ENCODE measurements at places on chromosomes 1 and 21.

GRCh38 chr21:37811711-37812110 is 104.5 kb downstream of the KCNJ6 start:
- DNase-seq = no peak

DNA sequence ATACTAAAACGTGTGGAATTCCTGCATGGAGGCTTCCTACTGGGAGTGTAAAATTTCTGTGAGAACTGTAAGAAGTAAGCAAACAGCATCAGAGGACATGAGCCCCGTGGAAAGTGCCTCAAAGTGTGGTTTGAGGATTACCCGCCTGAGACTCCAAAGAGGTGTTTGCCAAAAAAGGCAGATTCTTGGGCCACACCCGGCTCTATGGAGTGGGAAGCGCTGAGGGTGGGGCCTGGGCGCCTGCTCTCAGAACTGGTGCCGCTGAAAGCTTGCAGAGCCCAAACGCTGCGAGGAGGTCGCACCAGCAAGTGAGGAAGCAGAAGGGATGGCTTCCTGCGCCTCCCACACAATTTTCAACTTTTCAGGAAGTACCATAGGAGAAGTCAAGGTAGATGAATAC is 43.0 kb upstream of the PSEN2 start:
- DNase-seq = peak; percentile 18

GRCh38 chr1:2099886-2100779 is 49.9 kb downstream of the PRKCZ start:
- no peak for DNase-seq

GRCh38 chr1:16013220-16013907 is 4.5 kb downstream of the HSPB7 start:
- peak; percentile 52 for DNase-seq

DNA sequence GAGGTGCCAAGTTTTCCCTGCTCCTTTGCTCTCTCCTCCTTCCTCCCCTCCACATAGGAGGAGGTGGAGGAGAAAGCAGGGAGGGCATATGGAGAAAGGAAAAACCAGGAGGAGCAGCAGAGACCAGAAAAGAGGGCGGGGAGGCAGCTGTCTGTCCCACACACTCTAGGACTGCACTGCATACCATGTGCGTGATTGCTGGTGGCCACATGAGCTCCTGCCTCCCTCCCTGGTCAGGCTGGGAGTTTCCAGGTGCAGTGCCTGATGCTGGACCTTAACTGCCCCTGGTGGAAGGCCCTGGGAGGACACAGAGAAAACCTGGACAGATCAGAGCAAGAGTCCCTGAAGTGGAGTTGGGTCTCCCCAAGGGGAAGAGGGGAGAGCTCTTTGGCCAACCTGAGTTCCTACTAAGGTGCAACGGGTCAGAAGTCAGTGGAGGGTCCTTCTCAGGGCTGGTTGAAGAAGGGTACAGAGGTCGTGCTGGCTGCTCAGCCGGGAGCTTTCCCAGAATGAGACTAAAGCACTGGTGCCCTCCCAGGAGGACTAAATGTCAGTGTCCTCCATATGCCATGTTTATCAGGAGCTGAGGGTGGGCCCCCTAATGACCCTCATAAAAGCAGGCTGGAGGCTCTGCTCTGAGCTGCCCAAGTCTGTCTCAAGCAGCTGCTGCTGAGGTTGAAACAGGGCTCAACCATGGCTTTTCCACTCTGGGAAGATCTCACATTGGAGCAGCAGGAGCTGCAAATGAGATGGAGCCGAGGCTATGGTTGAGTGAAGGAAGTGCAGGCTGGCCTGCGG is 3.5 kb upstream of the LGR6 start:
- no peak for DNase-seq

GRCh38 chr1:112083487-112083886 is 94.0 kb upstream of the KCND3 start:
- no peak for DNase-seq

DNA sequence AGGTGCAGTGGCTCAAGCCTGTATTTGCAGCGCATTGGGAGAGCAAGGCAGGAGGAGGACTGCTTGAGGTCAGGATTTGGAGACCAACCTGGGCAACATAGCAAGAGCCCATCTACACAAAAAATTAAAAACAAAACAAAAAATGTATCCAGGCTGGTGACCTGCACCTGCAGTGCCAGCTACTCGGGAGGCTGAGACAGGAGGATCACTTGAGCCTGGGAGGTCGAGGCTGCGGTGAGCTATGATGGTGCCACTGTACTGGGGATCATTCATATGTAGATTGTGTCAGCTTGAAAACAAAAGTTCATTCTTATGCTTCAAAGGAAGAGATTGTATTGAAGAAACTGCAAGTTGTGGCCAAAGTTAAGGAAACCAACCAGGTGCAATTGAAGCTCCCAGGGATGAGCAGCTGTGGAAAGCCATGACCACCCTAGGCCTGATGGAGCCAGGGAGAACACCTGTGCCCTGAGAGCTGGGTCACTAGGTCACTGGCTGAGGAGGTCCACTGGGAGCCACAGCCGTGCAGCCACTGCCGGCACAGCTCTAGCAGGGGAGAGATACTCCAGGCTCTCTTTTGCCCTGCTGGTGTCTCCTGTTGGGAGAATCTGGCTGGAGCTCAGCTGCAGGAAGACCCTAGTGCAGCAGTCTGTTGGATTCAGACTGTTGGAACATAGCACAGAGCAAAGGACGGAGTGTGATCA is 13.3 kb upstream of the BRWD1 start:
- DNase-seq = no peak

- DNase-seq = no peak
Measured at GRCh38 chr1:53532912-53533311, 73.7 kb downstream of the DMRTB1 start.

- no peak for DNase-seq
Measured at GRCh38 chr1:44086692-44087474, 31.7 kb upstream of the KLF17 start.

- no peak for DNase-seq
Measured at GRCh38 chr21:41660748-41661147, 106.1 kb downstream of the RIPK4 start.

- no peak for DNase-seq
Measured at GRCh38 chr1:151918819-151919610, 9.7 kb upstream of the THEM4 start.

GRCh38 chr1:243421784-243422183 is 165.9 kb downstream of the SDCCAG8 start:
- DNase-seq = peak; percentile 49

DNA sequence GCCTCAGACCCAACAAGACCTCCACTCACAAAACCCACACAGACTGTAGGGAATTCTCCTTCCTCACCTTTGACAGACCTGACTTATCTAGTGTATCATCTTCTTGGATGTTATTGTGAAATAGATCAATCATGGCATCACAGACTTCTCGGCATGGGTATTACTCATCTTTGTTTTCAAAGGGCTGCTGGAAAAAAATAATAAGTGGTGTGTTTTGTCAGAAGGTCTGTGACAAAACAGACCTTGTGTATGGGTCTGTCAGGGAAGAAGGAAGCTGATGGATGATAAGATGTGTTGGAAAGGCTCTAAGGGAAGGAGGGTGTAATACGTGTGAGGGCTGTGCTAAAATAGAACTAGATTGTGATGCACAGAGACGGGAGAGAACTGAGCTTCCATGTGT is 13.9 kb upstream of the S100A7 start:
- DNase-seq = no peak

- DNase-seq = no peak
Measured at GRCh38 chr21:34590520-34590919, 24.4 kb downstream of the RCAN1 start.

GRCh38 chr1:97875996-97876395 is 44.8 kb downstream of the DPYD start:
- no peak for DNase-seq

DNA sequence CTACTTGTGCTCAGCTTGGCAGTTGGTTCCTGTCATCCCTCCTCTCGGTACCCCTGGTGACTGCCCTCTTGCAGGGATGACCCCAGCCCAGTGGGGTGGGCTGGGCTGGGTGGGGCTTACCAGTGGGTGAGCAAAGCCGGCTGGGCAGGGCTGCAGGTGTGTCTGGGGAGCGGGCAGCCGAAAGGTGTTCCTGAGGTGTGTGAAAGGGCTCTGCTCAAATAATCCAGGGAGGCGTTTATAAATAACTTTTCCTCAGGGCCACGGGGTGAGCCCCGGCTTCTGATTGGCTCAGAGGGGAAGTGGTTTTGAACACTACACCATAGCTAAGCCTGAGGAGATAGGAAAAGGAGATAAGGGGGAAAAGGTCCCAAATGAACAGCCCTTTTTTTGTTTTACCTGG is at the start of gene SLC26A9:
Gene SLC26A9 (minus strand): TSS at position 212 of the 400 bp plus-strand sequence. CDS start 7,636 bp downstream, outside the sequence.
- DNase-seq = no peak

DNA sequence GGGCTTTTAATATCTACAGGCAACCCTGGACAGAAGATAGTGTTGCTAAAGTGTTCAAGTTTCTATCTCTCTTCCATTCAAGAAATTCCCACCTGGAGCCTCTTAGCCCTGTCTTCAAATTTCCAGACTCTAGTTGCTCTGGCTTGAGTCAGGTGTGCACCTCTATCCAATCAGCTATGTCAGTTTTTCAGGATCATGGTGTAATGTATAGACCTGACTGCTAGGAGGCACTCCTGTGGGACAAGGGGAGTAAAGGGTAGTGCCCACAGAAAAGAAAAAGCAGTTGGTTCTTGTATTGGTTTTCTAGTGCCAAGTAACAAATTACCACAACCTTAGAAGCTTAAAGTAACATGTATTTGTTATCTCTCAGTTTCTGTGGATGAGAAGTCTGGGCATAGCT is 6.2 kb upstream of the ZRANB2 start:
- no peak for DNase-seq

GRCh38 chr1:165116732-165117131 is 239.8 kb downstream of the LMX1A start:
- DNase-seq = no peak

- no peak for DNase-seq
Measured at GRCh38 chr21:44881198-44881872, 7.8 kb upstream of the PTTG1IP start.

DNA sequence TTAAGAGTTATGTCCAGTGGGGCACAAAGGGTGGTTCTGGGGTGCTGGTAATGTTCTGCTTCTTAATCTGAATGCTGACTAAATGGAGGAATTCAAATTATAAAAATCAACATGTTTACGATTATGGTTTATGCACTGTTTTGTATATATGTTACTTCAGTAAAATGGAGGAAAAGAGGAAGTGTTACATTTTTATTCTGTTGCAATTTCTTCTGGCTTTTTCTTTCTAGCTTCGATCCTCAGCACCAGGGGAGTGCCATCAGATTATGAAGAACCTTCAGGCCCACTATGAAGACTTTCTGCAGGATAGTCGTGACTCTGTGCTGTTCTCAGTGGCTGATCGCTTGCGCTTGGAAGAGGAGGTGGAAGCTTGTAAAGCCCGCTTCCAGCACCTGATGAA is 105.5 kb downstream of the MACF1 start:
- no peak for DNase-seq

DNA sequence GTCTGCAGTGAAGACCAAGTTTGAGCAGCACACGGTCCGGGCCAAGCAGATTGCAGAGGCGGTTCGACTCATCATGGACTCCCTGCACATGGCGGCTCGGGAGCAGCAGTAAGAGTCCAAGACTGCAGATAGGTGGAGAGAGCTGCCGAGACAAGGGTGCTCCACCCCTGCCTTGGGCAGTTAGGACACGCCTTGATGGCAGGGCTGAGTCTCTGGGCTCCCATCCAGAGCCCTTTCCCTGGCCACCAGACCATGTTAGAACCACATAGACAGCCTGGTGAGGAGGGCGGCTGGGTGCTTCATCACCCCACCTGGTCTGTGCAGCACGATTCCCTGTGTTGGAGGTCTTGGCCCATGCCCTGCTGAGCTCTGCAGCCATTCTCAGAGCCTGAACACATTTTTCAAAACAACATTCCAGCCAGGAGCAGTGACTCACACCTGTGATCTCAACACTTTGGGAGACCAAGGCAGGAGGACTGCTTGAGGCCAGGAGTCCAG is 17.3 kb upstream of the MIIP start:
- DNase-seq = no peak

GRCh38 chr1:100130552-100131077 is 2.1 kb downstream of the SASS6 start:
- DNase-seq = no peak

DNA sequence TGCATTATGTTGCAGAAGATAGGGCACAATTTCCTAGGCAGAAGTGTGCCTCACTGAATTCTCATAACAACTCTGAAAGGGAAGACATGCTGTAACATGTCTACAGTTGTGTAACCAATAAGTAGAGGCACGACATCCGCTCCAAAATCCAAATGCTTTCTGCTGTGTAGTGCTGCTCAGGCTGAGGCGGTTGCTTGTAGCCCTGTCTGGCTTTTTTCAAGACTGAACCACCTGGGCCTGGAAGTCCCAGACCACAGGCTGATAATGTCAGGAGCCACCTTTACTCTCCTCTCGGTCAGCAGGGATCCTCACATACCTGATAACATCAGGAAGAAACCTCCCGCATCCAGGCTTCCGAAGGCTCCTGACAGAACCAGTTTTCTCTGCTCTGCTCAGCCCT is 10.9 kb downstream of the AKNAD1 start:
- DNase-seq = no peak

- DNase-seq = no peak
Measured at GRCh38 chr1:235495551-235495950, 8.7 kb downstream of the B3GALNT2 start.

GRCh38 chr1:167003711-167004110 is 14.6 kb downstream of the MAEL start:
- no peak for DNase-seq

- peak; percentile 93 for DNase-seq
Measured at GRCh38 chr1:206544562-206545257, 37.4 kb downstream of the RASSF5 start.

DNA sequence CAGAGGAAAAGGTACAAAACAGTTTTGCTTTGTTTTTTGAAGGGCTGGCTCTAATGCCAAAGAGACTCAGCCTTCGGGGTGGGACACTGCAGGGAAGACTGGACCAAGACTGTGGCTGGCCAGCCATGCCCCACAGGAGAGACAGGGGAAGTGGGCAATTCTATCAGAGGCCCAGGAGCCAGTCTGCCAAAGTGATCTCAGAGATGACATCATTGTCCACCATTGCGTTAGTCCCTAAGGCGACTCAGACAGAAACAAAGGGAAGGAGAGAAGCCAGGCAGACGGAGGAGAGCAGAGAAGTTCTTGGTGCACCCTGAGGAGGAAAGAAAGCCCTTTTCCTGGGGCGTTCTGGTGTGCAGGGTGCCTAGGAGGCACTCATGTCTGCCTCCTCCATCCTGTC is 26.4 kb downstream of the OPTC start:
- no peak for DNase-seq

GRCh38 chr1:222105393-222105737 is 363.5 kb upstream of the DUSP10 start:
- DNase-seq = no peak

GRCh38 chr1:201537891-201538611 is 876 bp upstream of the NAV1 start:
- DNase-seq = no peak

GRCh38 chr1:193674292-193674944 is 488.0 kb upstream of the B3GALT2 start:
- no peak for DNase-seq

- no peak for DNase-seq
Measured at GRCh38 chr21:45767071-45768006, 123.8 kb downstream of the PCBP3 start.
